ENCODE measurements at places on chromosomes 1 and 21.

GRCh38 chr1:209802780-209803152, 3.2 kb downstream of the IRF6 start:
- DNase-seq: no peak

GRCh38 chr1:227268943-227269342, 49.3 kb downstream of the CDC42BPA start:
- peak; percentile 2 for DNase-seq

DNA sequence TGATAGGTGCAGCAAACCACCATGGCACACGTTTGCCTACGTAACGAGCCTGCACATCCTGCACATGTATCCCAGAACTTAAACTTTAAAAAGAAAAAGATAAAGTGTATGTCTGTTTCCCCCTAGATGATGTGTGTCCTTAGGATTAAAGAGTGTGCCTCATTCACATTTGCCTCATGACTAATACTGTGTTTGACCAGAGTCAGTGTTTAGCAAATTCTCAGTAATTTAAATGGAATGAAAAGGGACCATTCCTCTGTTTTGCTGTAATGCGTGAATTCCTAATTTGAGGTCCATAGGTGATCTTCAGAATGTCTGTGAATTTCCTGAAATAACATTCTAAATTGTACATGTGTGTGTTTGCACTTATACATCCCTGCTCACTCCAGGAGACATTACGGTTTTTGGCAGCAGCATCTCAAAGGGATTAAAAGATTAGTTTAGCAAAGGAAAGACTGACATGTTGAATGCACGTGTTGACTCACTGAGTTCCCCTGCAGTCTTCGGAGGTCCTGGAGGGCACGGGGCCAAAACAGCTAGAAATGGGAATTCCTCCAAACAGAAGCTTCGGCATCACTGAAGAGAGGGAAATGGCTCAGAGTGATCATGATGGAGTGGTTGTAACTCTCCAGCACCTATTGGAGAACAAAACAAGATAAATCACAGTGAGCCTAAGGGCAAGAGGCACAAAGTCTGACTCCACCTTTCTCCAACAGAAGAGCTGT, 19.1 kb upstream of the SLC35F3 start:
- no peak for DNase-seq

- DNase-seq: no peak
Measured at GRCh38 chr1:208967334-208967733, 616.2 kb upstream of the CAMK1G start.

DNA sequence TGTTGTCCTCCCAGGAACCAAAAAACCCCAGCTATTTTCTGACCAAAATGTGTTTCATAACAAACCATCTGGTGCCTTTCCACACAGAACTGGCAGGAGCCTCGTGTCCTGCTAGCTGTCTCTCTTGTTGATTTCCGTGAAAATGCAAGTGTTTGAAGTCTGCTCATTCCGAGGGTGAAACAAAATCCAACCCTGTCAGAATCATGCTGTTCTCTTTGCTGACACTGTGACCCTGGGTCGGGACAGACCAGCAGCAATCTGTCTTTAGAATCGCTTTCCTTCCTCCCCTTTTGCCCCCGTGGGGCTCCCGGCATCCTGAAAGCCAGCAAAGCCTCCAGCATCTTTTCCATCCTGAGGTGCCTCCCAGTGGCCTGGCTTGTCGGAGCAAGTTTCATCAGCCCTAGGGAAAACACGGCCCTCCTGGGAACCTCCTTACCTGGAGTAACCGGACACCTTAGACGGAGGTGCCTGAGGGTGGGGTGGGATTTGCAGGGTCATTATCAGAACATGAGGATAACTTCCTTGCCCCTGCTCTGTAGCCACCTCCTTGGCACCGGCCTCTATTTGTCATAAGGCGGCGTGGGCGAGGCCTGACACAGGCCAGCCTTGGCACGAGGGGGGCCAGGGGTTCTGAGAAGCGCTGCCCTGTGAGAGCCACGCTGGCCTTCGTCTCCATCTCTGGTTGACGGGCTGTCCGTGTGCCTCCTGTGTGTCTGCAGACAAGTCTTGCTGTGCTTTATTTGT, 24.9 kb downstream of the LDLRAP1 start:
- DNase-seq: peak; percentile 98
